ENCODE measurements at places on chromosomes 3 and 15.

- no peak for DNase-seq
Observed at GRCh38 chr15:57224664-57225063, 151.6 kb upstream of the CGNL1 start.

DNA sequence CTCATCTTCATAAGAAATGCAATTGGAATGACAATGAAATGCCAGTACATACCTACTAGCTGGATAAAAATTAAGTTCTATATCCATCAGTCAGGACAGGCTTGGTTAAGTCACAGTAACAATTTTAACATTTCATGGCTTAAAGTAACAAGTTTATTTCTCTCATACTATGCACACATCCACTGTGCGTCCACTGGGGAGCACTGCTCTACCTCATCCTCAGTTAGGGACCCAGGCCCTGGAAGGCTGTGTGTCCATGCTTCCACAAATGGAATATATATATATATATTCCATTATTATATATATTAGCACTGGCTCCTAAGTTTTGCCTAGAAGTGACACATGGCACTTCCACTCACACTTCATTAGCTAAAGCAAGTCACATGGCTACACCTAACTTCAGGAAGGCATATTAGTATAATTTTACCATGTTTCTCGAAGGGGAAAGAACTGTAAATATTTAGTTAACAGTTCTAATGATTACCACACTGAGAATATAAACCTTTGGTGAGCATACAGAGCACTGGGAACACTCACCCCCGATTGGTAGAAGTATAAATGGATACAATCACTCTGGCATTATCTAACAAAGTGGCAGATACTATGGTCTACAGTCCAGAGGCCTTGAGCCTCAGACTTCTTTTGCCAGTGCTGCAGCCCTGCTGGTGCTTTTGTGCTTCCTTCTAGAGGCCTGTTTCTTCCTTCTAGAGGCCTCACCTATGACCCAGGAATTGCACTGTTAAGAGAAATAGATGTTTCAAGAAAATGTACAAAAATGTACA lies 28.6 kb downstream of the AP3S2 start:
- no peak for DNase-seq

- no peak for DNase-seq
Observed at GRCh38 chr3:175422744-175423143, 563.6 kb downstream of the NAALADL2 start.

DNA sequence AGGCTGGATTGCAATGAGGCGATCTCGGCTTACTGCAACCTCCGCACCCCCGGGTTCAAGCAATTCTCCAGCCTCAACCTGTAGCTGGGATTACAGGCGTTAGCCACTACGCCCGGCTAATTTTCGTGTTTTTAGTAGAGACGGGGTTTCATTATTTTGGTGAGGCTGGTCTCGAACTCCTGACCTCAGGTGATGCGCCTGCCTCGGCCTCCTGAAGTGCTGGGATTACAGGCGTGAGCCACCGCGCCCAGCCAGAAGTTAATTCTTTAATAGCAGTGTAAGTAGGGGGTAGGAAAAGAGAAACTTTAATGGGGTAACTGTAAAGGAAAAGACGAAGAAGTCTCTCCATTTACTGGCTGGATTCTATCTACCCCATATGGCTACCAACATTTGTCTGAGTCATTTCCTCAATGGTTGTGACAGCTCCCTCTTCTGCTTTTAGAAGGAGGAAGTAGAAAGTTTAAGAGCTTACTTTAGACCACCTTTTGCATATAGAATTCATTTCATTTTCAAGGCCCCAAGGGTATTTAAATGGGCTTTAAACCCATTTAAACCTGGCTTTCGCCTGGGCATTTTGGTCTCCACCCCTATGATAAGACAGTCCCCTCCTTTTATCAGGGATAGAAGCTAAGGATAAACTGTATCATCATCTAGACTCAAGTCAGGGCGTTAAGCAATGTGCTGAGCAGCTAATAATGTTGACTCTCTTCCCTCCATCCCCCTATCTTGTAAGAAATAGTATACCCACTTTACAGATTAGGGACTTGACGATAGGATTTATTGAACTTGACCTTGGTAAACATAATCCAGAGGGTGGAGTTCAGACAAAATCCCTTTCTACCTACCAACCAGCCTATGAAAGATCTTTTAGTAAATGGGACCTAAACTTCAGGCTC lies 1.1 kb upstream of the CDV3 start:
- DNase-seq, result no peak

DNA sequence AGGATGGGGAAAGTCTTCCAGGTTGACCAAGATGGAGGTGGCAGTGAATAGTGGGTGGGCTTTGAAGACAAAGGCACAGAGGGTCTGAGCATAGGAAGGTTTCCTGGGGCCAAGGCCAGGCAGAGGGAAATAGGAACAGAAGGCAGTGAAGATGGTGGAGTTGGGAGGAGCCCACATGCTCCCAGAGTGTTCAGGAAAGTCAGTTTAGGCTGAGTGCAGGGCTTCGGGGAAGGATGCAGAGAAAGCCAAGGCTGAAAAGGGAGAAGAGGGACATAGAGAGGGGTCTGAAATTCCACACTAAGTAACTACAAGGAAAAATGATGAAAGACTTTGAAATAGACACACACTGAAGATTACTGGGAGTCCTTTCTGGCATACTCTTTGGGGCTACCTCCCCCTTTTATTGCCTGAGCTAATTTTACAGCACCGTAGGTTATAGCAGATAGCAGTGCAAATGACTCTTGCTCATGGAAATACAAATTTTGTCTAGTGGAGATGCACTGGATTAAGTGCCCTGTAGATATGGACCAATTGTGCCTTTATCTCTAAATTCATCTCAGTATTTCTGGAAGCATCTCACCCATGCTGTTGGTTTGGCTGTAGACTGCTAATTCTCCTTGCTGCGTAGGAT lies 3.8 kb downstream of the CX3CR1 start:
- DNase-seq, result no peak

DNA sequence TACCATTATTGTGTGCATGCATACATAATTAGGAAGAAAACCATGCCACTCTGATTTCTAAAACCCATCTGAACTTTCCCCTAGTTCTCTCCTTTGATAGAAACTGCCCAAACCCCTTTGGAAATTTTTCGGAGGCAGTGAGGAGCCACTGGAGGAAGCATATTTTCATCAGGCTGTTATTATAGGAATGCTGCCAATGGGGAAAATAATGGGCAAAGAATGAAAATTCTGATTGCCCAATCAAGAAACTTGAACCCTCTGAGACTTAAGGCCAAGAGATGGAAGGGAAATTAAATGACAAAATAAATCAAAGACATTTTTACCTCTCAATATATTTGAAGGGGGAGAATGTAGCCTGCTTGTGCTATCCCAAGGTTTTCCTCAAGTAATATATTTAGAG lies 376.0 kb upstream of the PDZRN3 start:
- no peak for DNase-seq

DNA sequence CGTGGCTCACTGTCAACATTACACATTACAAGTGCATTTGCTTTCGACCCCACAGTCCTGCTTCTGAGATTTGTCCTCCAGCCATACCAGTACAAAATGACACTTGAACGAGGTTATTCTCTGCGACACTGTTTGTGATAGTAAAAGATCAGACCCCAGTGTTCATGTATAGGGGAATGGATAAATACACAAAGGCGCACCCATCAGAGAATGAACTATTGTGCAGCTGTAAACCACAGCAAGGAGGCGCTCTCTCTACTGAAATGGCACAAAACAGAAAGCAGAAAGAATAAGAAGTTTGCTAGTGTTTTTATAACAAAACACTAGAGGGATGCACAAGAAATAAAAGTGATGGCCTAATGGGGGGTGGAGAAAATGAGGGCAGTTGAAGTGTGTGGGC lies 4.9 kb upstream of the CHSY1 start:
- no peak for DNase-seq

DNA sequence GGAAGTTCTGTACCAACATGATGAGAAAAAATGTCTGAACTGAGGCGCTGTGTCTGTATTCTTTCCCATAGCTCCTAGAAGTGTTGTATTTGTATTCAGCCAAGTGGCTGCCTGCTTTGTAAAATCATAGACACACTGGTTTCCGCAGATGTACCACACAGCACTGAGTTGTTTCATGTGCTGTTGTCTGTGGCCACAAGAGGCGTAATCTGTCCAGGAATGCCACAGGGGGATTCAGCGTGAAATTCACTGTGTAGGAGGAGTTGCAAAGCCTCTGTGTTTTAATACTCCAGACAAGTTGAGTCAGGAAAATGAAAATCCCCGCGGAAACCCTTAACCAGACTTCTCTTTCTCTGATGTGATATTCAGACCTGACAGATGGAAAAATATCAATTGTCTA lies 462.2 kb downstream of the NSUN3 start:
- no peak for DNase-seq

- DNase-seq, result no peak
Observed at GRCh38 chr3:165642761-165643420, 194.3 kb downstream of the BCHE start.

DNA sequence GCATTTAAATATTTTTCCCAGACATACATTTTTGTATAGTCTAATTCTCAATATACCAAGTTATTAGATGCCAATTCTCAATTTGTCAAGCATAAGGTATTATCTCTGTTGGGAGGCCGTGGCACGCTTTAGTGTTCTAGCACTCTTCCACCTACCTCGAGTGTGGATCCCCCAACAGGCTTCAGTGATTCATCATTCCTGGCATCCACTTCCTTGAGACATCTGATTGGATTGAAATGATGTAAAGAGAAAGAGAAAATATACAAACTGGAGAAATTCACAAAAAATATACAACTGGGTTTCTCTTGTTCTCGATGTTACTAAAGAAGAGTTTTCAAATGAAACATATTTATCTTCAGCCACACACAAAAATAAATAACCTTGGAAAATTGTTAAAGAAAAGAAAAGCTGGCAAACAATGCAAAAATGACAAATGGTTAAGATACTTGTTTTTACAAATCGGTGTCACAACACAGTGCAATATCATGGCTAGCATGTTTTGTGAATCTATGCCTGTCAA lies 218.0 kb upstream of the CDIN1 start:
- DNase-seq, result no peak

- no peak for DNase-seq
Observed at GRCh38 chr3:14725013-14725412, 50.1 kb downstream of the C3orf20 start.

GRCh38 chr15:68268405-68268804 lies 9.1 kb upstream of the FEM1B start:
- no peak for DNase-seq
